ENCODE measurements at places on chromosomes 16 and 17.

DNA sequence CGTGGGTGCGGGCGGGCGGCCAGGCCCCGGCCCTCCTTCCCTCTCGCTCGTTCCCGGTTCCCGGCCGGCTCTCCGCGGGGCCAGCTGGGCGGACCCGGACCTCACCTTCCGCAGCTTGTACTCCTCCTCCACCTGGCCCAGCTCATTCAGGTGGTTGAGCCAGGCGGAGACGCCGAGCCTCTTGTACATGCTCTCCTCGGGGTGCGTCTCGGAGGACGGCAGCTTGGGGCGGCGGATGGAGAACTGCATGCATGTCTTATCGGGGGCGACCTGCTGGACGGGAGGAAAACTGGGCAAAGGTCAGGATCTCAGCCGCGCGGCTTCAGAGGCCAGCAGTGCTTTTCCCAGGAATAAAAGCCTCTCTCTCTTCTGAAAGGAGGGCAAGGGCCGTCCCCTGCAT is 85.4 kb downstream of the TBC1D16 start:
- DNase-seq: no peak

- no peak for DNase-seq
Observed at GRCh38 chr17:72970246-72970645, 122.2 kb downstream of the SLC39A11 start.

GRCh38 chr16:23320693-23321092 is 18.6 kb downstream of the SCNN1B start:
- DNase-seq: no peak

DNA sequence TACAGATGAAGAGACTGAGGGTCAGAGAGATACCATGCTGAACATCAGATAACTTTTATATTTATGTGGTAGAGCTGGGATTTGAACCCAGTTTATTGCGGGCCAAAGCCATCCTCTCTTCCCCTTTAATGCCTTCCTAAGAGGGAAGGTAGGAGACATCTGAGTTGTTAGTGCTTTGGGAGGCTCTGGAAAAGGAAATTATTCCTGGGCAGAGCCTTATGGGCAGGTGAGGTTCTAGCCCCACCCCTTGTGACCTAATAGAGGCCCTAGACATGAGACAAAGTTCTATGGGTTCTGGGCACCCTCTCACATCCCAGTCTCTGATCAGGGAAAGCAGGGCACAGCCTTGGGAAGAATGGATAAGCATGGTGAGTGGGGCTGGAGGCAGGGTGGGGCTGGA is at the start of gene C17orf50:
C17orf50 (plus strand) TSS at position 301 of the 400 bp plus-strand sequence; CDS start at position 356, 55 bp downstream.
- no peak for DNase-seq

DNA sequence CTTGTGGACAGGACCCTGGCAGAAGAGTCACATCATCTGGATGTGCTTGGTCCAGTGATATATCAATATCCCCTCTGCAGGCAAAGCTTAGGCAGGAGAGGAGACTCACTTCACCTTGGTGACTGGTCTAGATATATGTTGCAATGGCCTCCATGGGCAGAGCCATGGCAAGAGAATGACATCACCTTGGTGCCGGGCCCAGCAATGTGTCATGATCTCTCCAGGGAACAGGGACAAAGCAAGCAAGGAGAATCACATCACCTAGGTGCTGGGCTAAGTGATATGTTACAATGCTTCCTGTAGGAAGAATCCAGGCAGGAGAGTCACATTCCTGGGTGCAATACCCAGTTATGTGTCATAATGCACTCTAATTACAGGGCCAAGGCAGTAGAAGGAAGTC is 2106.2 kb downstream of the TP53TG3F start:
- DNase-seq: no peak

Measured in activated CD4-positive, alpha-beta T cell treated with anti-CD3 and anti-CD28 coated beads for 24 hours (primary cell).